ENCODE measurements at places on chromosomes 4 and X.
A peak's percentile ranks its signal among the peaks of the same experiment; 100 is the strongest.

DNA sequence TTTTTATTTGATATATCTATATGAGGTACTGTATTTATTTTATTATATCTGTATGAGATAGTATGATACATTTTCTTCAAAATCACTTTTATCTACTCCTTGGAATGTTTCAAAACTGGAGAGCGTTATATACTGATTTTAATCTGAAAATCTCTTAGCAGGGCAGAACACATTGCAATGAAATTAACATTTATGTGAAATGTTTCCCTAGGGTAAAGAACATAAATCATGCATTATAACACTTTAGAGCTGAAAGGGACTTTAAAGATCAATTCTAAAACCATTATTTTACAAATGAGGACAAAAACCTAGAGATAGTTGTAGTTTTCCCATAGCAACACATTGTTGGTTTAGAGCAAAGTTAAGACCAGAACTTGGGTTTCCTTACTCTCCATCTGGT lies 153.7 kb downstream of the ATOH1 start:
- DNase-seq: no peak

- no peak for DNase-seq
Observed at GRCh38 chr4:53902786-53903185, 161.6 kb downstream of the CHIC2 start.

DNA sequence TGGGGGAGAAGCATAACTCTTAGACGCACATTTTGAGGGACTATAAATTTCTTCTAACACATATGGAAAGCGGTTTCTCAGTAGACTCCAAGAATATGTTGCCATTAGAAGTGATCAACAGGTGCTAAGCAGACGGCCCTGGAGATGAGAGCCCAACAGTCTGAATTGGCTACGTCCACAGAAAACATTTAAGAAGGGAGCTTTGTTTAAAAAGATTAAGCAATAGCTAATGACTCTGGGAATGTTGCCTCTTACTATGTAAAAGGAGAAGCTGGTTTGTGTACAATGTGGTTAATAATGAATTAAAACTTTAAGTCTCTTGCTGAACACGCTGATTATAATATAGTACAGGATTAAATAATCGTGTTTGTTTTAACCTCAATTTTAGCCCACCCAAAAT lies 399.5 kb downstream of the SMARCA1 start:
- DNase-seq: no peak

DNA sequence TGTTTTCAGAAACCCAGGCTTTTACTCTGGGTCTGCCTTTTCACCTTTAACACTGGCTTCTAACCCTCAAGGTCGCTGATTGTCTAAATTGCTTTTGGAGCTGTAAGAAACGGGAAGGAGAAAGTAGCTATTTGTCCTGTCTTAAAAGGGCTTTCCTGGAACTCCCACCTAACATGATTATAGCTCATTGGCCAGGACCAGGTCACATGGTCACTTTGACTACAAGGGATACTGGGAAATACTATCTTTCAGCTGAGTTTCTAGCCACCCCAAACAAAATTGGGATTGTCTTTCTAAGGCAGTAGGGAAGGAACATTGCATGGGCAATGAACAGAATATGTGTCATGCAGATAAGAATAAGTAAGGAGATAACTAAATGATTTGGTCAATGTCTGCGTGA lies 106.7 kb upstream of the ARHGAP24 start:
- DNase-seq: no peak

- DNase-seq: no peak
Observed at GRCh38 chr4:46648088-46648744, 258.3 kb upstream of the GABRA2 start.

GRCh38 chr4:139556724-139557555 lies 921 bp upstream of the SETD7 start:
- DNase-seq: peak; percentile 51

- DNase-seq: no peak
Observed at GRCh38 chr4:26116057-26116456, 202.0 kb downstream of the SMIM20 start.

- no peak for DNase-seq
Observed at GRCh38 chr4:38948551-38948950, 80.9 kb downstream of the FAM114A1 start.

DNA sequence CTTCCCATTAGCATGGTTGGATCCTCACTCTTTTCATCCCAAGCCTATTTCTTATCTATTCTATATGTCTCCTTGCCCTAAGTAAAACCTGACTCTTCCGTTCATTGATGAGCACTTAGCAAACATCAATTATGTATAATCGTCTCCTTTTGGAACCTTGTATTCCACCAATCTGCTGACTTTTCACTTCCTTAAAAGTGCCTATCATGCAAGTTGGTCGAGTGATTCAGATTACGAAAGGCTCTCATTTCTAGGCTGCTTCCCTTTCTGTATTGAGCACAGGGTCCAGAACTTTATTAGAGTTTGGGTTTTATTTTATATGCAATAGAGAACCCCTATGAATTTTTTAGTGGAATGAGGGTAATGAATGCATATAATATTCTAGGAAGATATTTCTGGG lies 27.1 kb upstream of the ALB start:
- DNase-seq: no peak

GRCh38 chr4:113741956-113742355 lies 19.6 kb downstream of the CAMK2D start:
- no peak for DNase-seq

DNA sequence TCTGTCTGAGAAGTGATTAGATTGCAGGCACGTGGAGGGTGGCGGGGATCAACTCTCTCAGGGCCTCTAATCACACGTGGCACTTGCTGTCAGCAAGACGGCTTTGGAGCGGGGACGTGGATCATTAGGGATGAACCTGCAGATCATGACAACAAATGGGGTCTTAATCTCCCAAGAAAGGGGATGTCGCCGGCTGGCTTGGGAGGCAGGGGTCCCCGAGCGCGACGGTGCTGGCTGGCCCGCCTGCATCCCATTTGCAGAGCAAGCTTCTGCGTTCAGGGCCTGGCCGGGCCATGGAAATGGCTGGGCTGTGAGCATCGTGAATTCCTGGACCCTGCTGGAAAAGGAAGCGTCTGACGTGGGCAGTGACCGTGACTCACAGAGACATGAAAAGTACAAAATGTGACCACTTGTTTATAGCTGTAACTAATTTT lies 85.1 kb upstream of the SHOX start:
- DNase-seq: no peak

DNA sequence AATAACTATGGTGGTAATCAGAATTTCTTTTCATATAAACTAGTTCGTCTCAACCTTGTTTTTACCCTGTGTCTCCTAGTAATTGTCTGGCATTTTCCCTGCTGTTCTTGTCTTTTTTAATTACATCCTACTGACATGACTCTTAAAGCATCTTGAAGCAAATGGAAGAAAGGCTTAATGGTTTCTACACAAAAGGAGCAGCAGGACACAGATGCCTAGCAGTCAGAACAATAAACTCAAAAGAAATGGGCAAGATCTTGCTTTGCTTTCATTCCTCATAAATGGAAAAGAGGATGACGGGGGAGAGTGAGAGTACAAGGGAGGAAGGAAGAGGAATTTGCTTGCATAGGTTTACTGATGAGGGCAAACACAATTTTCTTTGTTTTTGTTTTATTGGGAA lies 293.2 kb upstream of the EMCN start:
- DNase-seq: no peak

GRCh38 chr4:44149282-44149681 lies 299.3 kb downstream of the KCTD8 start:
- DNase-seq: no peak

- no peak for DNase-seq
Observed at GRCh38 chrX:98459669-98460068, 1576.0 kb downstream of the RPA4 start.

GRCh38 chr4:77187322-77187721 lies 30.3 kb downstream of the CCNG2 start:
- no peak for DNase-seq

GRCh38 chrX:82711457-82711856 lies 796.6 kb upstream of the POU3F4 start:
- DNase-seq: no peak

DNA sequence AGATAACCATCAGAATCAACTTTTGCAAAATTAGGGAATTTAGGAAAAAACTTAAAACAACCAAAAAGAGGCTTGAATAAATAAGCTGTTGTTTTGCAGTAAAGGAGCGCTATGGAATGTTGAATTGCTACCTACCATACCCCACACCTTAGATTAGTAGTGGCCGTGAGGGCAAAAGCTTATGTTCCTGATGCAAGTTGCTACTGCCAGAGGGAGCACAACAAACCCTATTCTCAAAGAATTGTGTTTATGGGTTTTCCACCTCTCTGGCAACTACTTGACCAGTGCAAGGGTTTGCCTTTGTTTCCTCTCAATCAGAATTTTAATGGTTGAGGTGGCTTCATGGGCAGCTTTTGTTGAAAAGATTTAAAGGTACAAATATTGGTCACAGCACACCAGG lies 268.1 kb downstream of the LAS1L start:
- no peak for DNase-seq

- DNase-seq: no peak
Observed at GRCh38 chr4:82851885-82852750, 38.8 kb downstream of the SEC31A start.
